ENCODE measurements at places on chromosomes 7 and 10.

DNA sequence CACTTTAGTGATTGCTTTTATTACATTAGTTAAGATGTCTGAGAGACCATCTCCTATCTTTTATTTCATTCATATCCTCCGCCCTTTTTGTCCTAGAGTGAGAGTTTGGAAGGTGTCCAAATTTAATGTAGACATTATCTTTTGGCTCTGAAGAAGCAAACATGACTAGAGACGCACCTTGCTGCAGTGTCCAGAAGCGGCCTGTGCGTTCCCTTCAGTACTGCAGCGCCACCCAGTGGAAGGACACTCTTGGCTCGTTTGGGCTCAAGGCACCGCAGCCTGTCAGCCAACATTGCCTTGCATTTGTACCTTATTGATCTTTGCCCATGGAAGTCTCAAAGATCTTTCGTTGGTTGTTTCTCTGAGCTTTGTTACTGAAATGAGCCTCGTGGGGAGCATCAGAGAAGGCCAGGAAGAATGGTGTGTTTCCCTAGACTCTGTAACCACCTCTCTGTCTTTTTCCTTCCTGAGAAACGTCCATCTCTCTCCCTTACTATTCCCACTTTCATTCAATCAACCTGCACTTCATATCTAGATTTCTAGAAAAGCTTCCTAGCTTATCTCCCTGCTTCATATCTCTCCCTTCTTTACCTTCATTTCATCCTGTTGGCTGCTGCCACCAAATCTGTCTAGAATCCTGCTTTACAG is 10.4 kb upstream of the CLCN1 start:
- peak; percentile 71 for DNase-seq

DNA sequence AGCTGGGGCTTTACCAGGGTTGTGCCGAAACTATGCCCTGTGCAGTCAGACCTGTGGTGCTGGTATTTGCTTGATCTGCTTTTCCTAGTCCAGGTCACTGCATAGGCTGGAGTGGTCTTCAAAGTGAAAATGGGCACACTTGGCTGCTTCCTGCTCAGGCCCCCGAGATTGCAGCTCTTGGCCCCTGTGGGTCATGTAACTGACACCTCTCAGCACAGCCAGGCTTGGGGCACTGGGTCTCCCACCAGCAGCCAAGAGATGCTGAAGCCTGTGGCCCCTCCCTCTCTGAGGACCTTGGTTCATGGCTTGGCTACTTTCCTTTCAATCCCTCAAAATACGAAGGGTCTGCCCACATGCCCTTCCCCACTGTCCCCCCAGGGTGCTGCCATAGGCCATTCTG is 33.7 kb downstream of the PDIA4 start:
- DNase-seq = no peak

DNA sequence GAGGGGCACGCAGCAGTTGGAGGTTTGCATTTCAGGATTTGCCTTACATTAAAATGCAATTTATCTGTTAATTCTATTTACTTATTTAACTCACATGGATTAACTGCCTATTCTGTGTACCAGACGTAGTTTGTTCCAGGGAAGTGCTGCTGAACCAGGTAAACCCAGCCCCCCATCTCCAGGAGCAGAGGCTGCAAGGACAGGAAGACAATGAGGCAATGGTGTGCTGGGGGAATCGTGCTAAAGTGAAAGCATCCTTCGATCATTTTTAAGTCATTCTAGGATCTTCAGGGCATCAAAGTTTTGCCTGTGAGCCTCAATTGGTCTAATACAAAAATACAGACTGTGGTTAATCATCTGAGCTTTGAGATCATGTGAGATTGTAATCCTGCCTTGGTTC is 166.4 kb downstream of the DNAJB6 start:
- no peak for DNase-seq

- no peak for DNase-seq
Measured at GRCh38 chr10:85067955-85068354, 739.6 kb downstream of the CCSER2 start.

- DNase-seq = no peak
Measured at GRCh38 chr7:83782628-83783027, 133.7 kb upstream of the SEMA3E start.

All from aorta (tissue), 5 donors.